Stimulated activated CD8-positive, alpha-beta memory T cell treated with anti-CD3 and anti-CD28 coated beads, Interleukin-4, amount 100 ng/mL, for 4 hours (primary cell): ENCODE measurements at places on chromosomes 12 and 14.

- no peak for DNase-seq
Measured at GRCh38 chr12:119791453-119791852, 85.7 kb downstream of the CIT start.

GRCh38 chr14:75968456-75968855 is 13.3 kb downstream of the TGFB3 start:
- no peak for DNase-seq

GRCh38 chr12:43281563-43281962 is 270.4 kb downstream of the ADAMTS20 start:
- no peak for DNase-seq

GRCh38 chr12:96219700-96220206 is 25.6 kb downstream of the ELK3 start:
- DNase-seq, result no peak
